ENCODE measurements at places on chromosomes 7 and 10.

GRCh38 chr10:72320676-72321247, 34.0 kb downstream of the DNAJB12 start:
- H3K4me1 ChIP-seq: peaks cover 99% of the 10 kb centered on the region
- H3K27ac ChIP-seq: peak overlapping the region; percentile 97
- no peaks in the 10 kb centered on the region for H3K27me3 ChIP-seq

- no peaks in the 10 kb centered on the region for H3K36me3 ChIP-seq
- H3K4me3 ChIP-seq: no peak overlapping the region
- no peak for DNase-seq
- H3K27me3 ChIP-seq: no peaks in the 10 kb centered on the region
- no peak overlapping the region for H3K27ac ChIP-seq
Observed at GRCh38 chr10:49349390-49349789, 46.5 kb downstream of the DRGX start.

DNA sequence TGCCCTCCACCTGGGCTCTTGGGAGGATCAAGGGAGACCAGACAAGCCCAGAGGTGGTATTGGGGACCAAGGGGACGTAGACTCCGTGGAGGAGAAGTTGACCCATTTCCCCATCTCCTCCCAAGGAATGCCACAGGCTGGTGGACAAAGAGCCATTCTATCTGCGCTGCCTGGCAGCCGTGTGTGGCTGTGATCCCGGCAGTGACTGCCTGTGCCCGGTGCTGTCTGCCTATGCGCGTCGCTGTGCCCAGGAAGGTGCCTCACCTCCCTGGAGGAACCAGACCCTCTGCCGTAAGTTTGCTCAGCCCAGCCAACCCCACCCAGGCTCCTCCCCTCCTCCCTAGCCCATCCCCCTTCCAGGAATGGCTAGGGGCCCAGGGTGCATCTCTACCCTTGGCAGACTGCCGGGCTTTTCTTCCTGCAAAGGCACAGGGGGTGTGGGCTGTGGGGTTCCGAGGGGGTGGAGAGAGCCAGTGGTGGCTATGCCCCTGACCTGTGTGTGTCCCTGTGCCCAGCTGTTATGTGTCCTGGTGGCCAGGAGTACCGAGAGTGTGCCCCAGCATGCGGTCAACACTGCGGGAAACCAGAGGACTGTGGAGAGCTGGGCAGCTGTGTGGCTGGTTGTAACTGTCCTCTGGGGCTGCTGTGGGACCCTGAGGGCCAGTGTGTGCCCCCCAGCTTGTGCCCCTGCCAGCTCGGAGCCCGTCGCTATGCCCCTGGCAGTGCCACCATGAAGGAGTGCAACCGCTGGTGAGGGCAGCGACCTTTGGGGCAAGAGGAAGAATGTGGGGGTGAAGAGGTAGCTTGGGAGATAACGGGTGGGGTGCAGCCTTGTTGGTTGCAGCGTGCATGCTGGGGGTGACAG, 10.2 kb upstream of the ZNF467 start:
- no peaks in the 10 kb centered on the region for H3K36me3 ChIP-seq
- no peak overlapping the region for H3K4me3 ChIP-seq
- peak; percentile 40 for DNase-seq

DNA sequence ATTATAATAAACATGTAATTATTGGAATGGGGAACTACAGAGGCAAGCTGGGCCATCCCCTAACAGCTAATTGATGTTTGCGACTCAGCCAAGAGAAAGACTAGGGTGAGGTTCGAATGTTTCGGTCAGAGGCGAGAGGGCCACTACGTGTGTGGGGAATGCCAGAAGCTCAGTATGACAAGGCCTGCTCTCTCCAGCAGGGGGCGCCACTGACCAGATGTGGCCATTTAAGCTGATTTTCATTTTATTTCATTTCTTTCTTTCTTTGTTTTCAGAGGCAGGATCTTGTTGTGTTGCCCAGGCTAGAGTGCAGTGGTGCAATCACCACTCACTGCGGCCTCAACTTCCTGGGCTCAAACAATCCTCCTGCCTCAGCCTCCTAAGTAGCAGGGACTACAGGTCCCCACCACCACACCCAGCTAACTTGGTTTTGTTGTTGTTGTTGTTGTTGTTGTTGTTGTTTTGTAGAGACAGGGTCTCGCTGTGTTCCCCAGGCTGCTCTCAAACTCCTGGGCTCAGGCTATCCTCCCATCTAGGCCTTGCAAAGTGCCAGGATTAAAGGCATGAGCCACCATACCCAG, 38.1 kb downstream of the TMEM130 start:
- H3K4me3 ChIP-seq: no peak overlapping the region
- H3K36me3 ChIP-seq: no peaks in the 10 kb centered on the region
- DNase-seq: no peak
- H3K4me1 ChIP-seq: no peaks in the 10 kb centered on the region

DNA sequence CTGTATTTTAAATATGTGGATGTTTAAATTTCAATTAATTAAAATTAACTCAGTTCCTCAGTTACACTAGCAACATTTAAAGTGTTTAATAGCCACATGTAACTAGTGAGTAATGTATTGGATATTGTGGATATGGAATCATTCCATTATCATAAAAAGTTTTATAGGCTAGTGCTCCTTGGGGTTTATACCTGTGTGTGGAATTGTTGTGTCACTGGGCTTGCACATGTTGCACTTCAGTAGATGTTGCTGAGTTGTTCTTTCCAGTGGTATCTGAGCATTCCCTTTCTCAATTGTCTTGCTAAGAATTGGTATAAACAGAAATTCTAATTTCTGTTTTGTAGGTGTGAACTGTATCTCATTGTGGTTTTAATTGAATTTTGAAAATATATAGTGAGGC, 113.0 kb downstream of the ADK start:
- no peaks in the 10 kb centered on the region for H3K36me3 ChIP-seq
- H3K4me1 ChIP-seq: peaks cover 4% of the 10 kb centered on the region
- H3K27ac ChIP-seq: no peak overlapping the region
- no peak for DNase-seq
- H3K27me3 ChIP-seq: no peaks in the 10 kb centered on the region

- H3K4me1 ChIP-seq: no peaks in the 10 kb centered on the region
- no peak overlapping the region for H3K4me3 ChIP-seq
- no peaks in the 10 kb centered on the region for H3K27me3 ChIP-seq
Observed at GRCh38 chr10:58072634-58073033, 195.1 kb downstream of the IPMK start.

DNA sequence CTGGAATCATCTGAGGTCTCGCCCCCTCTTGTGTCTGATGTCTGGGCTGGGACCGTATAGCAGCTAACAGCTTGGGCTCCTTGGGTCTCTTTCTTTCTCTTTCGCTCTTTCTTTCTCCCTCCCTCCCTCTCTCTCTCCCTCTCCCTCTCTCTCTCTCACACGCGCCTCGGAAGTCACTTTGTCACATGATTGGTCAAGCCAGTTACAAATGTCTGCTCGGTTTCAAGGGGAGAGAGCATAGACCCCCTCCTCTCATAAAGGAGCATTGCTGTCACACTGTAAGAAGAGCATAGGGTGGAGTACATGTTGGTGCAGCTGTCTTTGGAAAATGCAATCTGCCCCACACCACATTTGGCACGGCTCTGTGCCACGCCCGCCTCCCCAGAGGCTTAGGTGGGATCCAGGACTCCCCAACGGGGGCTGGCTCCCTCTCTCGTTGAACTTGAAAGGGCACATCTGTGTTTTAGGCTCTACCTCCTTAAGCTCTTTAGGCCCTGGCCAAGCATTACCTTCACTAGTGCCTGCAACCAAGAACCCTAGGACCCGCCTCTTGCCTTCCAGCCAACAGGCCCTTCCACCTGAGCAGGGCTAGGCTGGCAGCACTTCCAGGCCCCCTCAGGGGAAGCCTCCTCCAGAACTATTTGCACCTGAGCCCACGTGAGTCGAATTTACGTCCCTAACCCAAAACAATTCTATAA, 61.9 kb upstream of the CACUL1 start:
- H3K36me3 ChIP-seq: no peaks in the 10 kb centered on the region
- no peak overlapping the region for H3K4me3 ChIP-seq
- no peak for DNase-seq
- H3K4me1 ChIP-seq: no peaks in the 10 kb centered on the region
- H3K27me3 ChIP-seq: no peaks in the 10 kb centered on the region

DNA sequence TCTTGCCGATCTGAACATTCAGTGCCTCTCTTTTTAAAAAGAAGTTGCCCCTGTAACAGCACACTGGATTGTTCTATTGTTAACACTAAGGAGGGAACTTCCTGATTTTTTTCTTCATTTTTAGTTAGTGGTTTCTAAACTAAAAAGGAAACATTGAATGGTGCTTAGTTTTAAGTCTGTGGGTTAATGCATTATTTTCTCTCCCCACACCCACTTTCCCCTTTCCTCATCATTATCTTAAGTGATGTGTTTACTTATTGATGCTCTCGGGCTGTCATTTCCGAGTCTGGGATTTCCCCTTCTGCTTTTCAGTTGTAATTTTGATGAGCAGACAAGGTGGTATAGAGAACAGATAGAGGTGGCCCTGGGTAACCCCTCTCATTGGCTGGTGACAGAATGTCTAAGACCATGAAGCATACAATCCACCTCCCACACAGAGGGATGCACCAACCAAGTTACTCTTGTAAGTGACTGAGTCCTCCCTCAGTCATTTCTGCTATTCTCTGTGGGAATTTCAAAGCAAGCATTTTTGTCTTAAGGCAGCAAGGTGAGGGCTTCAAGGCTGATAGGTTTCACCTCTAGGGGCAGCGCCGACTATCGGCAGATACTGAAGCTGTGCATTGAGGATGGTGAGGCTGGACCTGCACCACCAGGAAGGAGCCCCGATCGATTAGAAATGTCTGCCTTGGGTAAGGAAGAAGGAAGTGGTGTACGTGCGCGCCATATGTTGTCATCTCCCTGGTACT, 49.5 kb downstream of the CHN2 start:
- no peaks in the 10 kb centered on the region for H3K27me3 ChIP-seq
- no peak for DNase-seq
- H3K4me1 ChIP-seq: no peaks in the 10 kb centered on the region
- H3K4me3 ChIP-seq: no peak overlapping the region
- H3K36me3 ChIP-seq: no peaks in the 10 kb centered on the region

DNA sequence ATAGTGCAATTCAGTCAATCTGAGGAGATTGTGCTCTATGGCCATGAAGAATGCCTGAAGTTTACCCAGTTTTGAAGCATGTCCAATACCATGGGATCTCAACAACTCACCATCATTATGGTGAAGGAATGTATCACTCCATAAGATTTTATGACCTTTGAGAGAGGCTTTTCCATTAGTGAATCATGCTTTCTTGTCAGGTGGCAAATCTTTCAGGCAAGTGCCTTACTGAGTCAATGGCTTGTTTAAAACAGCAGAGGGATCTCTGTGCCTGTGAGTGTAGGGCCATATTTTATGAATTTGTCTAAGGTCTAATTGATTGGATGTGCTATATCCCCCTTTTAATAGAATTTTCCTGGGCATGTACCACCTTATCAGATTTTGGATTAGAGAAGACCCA, 131.5 kb downstream of the CCDC7 start:
- DNase-seq: no peak
- H3K4me3 ChIP-seq: no peak overlapping the region
- no peaks in the 10 kb centered on the region for H3K27me3 ChIP-seq
- no peaks in the 10 kb centered on the region for H3K4me1 ChIP-seq
- no peaks in the 10 kb centered on the region for H3K36me3 ChIP-seq

- no peak overlapping the region for H3K4me3 ChIP-seq
- no peaks in the 10 kb centered on the region for H3K27me3 ChIP-seq
- H3K4me1 ChIP-seq: peaks cover 8% of the 10 kb centered on the region
- no peaks in the 10 kb centered on the region for H3K36me3 ChIP-seq
- DNase-seq: no peak
- H3K27ac ChIP-seq: no peak overlapping the region
Observed at GRCh38 chr7:3912291-3912690, 611.2 kb downstream of the SDK1 start.

DNA sequence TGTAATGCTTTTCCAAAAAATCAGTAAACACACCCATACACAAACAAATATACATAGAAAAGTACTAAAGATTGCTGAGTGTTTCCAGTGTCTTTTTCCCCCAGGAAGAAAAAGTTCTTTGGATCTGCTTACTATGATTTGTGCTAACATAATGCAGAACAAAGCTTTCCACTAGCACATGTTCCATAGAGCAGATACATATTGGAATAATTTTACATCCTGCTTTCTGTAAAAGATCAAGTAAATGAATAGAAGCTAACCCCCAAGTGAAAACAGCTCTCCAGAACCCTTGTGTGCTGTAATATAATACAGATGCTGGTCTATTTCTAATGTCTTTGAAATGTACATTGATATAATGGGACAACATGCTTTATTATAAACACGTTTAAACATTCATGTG, 125.5 kb downstream of the PON1 start:
- no peak for DNase-seq
- H3K36me3 ChIP-seq: no peaks in the 10 kb centered on the region
- no peak overlapping the region for H3K4me3 ChIP-seq

- DNase-seq: no peak
- H3K27ac ChIP-seq: no peak overlapping the region
- no peaks in the 10 kb centered on the region for H3K36me3 ChIP-seq
- H3K27me3 ChIP-seq: no peaks in the 10 kb centered on the region
- no peaks in the 10 kb centered on the region for H3K4me1 ChIP-seq
Observed at GRCh38 chr10:122678266-122678665, 21.4 kb downstream of the C10orf120 start.

- no peak overlapping the region for H3K4me3 ChIP-seq
- no peak for DNase-seq
- no peaks in the 10 kb centered on the region for H3K36me3 ChIP-seq
- no peak overlapping the region for H3K27ac ChIP-seq
- no peaks in the 10 kb centered on the region for H3K4me1 ChIP-seq
Observed at GRCh38 chr10:132806561-132807003, 20.6 kb upstream of the NKX6-2 start.

DNA sequence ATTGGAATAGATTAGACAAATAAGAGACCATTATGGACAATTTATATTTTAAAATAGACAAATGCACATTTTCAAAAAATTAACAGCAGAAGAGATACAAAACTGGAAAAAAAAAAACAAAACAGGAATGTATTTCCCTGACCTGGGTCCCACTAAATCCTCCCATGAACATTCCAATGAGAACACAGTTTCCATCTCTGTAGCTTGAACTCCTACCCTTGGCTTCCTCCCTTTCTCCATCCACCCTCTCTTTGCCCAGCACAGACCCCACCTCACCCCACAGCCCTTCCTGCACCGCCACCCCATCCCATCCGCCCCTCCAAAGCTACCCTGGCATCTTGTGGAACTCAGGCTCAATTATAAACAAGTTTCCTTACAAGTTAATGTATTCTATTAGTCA, 71.2 kb upstream of the MPP7 start:
- no peaks in the 10 kb centered on the region for H3K4me1 ChIP-seq
- no peak for DNase-seq
- no peak overlapping the region for H3K4me3 ChIP-seq
- no peaks in the 10 kb centered on the region for H3K27me3 ChIP-seq
- H3K27ac ChIP-seq: no peak overlapping the region

- H3K27me3 ChIP-seq: no peaks in the 10 kb centered on the region
- H3K4me3 ChIP-seq: no peak overlapping the region
- H3K36me3 ChIP-seq: no peaks in the 10 kb centered on the region
- no peaks in the 10 kb centered on the region for H3K4me1 ChIP-seq
- no peak for DNase-seq
- H3K27ac ChIP-seq: no peak overlapping the region
Observed at GRCh38 chr10:121373411-121373810, 224.8 kb downstream of the FGFR2 start.

- H3K4me3 ChIP-seq: no peak overlapping the region
- H3K36me3 ChIP-seq: no peaks in the 10 kb centered on the region
- H3K27me3 ChIP-seq: no peaks in the 10 kb centered on the region
- no peak overlapping the region for H3K27ac ChIP-seq
Observed at GRCh38 chr10:24703700-24704099, 20.0 kb downstream of the ARHGAP21 start.

GRCh38 chr10:1747590-1748157, 10.3 kb upstream of the ADARB2 start:
- no peaks in the 10 kb centered on the region for H3K36me3 ChIP-seq
- no peak overlapping the region for H3K4me3 ChIP-seq
- no peak for DNase-seq
- no peaks in the 10 kb centered on the region for H3K4me1 ChIP-seq
- no peak overlapping the region for H3K27ac ChIP-seq
